ENCODE measurements at places on chromosomes 12 and 14. TPM values are rescaled to one million over a fixed set of nuclear protein-coding genes. Genes with fewer than 3 reads are reported as not detected.

Gene VRTN
- not detected for total RNA-seq

Gene CD163L1
- total RNA-seq = not detected

- DNase-seq = no peak
- H3K36me3 ChIP-seq = no peaks in the 10 kb centered on the region
- H3K27ac ChIP-seq = no peak overlapping the region
- H3K27me3 ChIP-seq = no peaks in the 10 kb centered on the region
- H3K4me1 ChIP-seq = no peaks in the 10 kb centered on the region
Observed at GRCh38 chr12:100238801-100239200, 28.1 kb downstream of the DEPDC4 start.

GRCh38 chr12:3493043-3493858, 2.2 kb downstream of the PRMT8 start:
- H3K27ac ChIP-seq = no peak overlapping the region
- DNase-seq = no peak
- H3K4me3 ChIP-seq = no peak overlapping the region
- peaks cover 72% of the 10 kb centered on the region for H3K27me3 ChIP-seq
- no peaks in the 10 kb centered on the region for H3K36me3 ChIP-seq
- H3K4me1 ChIP-seq = no peaks in the 10 kb centered on the region

DNA sequence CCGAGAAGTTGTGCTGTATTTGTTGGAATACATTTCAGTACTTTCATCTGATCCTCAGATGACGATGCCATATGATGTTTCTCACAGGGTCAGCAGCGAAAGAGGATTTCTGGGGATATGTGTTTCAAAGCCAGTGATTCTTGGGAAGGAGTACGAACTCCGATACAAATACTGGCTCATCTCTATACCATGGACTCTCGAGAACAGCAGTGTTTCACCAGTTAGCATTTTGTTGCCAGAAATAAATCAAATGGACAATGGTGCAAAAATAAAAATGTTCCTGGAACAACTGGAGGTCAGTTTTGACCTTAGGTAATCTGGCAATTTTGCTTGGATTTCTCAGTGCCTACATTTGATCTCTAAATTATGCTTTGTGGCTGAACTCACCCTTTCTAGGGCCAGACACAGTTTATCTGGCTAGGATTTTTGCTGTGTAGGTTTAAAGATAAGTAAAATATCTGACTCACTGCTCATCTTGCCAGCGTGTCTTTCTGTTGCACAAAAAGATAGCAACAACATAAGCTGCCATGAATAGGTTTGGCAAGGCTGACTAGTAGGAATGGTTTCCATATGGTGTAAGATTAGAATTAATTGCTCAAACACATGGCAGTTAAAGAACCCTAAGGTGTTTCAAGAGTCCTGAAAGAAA, 11.0 kb upstream of the MGP start:
- no peaks in the 10 kb centered on the region for H3K36me3 ChIP-seq
- no peak overlapping the region for H3K27ac ChIP-seq
- no peak for DNase-seq
- no peaks in the 10 kb centered on the region for H3K4me1 ChIP-seq
- no peak overlapping the region for H3K4me3 ChIP-seq
- H3K27me3 ChIP-seq = no peaks in the 10 kb centered on the region
